ENCODE measurements at places on chromosomes 2 and 18.

- no peak for DNase-seq
Measured at GRCh38 chr18:31683968-31684278, 458 bp downstream of the B4GALT6 start.

DNA sequence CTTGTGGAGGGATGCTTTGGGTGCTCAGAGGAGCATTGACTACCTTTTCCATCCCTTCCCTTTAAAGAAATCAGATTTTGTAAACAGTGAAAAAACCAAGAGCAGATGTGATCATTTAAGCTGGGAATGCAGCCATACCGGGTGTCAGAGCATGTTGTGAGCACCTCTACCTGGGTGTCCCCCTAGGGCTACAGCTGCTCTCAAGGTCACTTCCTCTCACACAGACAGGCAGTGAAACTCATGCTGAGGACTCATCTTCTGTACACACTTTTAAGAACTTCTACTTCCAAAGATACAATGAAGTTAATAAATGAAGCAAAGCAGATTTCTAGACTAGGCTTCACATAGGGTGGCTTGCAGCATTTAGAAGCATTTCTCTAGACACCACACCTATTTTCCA lies 48.4 kb upstream of the FRZB start:
- DNase-seq = no peak

- no peak for DNase-seq
Measured at GRCh38 chr2:116809109-116809508, 1005.4 kb upstream of the DDX18 start.

GRCh38 chr18:313931-314330 lies 46.1 kb upstream of the THOC1 start:
- no peak for DNase-seq
